ENCODE measurements at places on chromosomes 5 and 9.

GRCh38 chr9:78691542-78691941 lies 394.6 kb downstream of the PSAT1 start:
- DNase-seq, result no peak

DNA sequence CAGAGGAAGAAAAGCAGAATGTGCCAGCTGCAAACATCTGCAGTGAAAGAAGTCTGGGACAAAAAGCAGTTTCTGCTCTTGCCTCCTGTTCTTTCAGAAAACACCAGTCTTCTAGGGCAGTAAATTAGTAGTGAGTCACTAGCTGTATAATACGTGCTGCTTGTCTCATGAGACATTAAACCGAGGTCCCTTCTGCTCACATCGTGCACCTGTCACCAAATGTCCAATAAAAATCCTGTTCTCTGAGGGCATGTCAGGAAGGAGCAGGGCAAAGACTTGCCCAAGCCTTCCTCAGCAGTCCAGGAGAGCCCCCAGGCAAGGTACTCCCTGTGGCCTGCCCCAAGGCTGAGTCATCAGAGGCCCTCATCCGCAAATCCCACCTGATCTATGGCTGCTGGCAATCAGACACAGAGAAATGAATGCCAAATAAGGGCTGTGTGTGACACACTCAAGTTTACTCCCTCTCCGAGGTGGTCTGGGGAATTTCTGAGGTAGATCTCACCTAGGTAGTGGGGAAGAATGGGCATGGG lies 255.3 kb upstream of the SMARCA2 start:
- DNase-seq, result no peak

- DNase-seq, result no peak
Observed at GRCh38 chr5:110338341-110339083, 388.0 kb downstream of the TMEM232 start.

- no peak for DNase-seq
Observed at GRCh38 chr9:126126807-126127206, 199.8 kb upstream of the MVB12B start.

- DNase-seq, result no peak
Observed at GRCh38 chr9:15744196-15744595, 191.4 kb downstream of the CCDC171 start.

- DNase-seq, result no peak
Observed at GRCh38 chr9:106403081-106403480, 459.9 kb upstream of the ZNF462 start.

GRCh38 chr9:129866394-129867135 lies 31.3 kb downstream of the USP20 start:
- no peak for DNase-seq

DNA sequence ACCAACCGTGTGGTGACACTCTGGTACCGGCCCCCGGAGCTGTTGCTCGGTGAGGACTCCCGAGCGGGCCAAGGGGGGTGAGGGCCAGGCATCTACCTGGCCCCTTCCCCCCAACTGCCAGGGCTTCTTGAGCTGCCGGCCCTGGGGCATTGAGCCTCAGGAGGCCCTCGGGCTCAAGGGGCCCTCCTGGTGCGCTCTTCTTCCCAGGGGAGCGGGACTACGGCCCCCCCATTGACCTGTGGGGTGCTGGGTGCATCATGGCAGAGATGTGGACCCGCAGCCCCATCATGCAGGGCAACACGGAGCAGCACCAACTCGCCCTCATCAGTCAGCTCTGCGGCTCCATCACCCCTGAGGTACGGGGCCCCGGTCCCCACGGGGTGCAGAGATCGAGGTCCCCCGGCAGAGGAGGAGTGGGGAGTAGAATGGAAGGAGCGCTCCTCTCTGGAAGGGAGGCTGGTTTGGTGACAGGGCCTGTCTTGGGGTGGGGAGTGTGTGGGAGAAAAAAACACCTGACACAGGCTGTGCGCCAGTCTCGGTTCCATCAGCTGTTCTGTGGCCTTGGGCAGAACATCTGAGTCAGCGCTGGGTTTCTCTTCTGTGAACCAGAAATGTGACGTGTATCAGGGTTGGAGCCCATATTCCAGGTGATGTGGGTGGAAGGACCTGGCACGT lies 2.6 kb downstream of the CDK9 start:
- no peak for DNase-seq

DNA sequence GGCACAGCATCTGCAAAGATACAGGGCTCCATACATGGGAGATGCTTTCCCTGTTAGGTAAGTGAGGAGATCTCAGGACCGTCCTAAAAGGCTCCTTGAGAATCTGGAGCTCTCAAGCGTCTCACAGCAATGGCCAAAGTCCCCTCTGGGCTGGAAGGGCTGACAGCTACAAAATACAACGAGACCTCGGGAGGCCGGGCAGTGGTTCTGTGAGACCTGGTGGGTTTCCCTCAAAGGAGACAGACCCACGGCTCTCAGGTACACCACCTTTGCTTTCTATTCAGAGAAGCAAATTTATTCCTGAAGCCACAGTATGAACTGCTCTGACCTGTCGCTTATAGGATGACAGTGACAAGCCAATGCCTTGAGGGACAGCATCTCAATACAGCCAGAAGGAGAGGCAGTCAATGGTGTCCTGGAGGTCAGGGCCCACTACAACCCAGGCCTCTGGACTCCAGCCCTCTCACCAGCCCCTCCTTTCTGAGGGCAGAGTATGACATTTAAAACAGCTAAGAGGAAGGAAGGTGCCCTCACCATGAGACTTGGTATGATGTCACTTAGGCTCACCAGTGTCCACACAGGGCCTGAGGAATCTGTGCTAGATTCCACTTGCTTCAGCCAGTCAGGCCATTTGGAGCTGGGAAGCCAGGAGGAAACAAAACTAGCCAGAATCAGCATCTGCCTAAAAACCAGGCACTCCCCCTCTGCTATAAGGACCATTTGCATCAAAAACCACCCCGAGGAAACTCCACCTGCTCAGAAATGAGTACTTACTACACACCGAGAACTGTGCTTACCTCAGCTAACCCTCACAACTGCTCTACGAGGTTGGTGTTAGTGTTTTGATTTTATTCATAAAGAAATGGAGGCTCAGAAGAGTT lies 86.5 kb upstream of the FSTL4 start:
- DNase-seq, result no peak

DNA sequence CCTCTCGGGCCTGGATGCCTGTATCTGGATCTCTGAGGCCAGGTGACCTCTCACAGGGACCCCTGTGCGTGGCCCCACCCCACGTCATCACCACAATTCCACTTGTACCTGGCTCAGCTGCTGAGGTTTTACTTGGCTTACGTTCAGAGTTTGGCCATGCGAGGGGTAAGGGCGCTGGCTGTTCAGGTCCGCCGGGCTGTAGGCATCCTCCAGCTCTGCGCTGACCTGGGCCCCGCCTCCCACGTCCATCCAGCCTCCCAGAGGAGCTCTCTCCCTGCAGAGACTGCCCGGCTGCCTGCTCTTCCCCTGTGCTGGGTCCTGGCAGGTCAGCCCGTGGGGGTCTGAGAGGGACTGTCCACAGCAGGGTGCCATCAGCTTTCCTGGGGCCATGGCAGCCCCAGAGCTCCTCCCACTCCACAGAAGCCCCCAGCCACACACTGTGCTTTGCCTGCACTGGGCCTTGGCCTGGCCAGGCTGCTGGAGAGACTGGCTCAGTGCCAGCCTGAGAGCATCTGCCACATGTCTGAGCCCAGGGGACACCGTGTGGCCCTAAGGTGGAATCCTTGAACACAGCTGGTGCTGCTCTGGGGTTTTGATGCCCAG lies 43.6 kb downstream of the SLC6A3 start:
- no peak for DNase-seq

GRCh38 chr5:43839218-43839617 lies 236.2 kb downstream of the NNT start:
- DNase-seq, result no peak

- DNase-seq, result peak; percentile 49
Observed at GRCh38 chr9:124266826-124267201, 9.1 kb downstream of the NEK6 start.

GRCh38 chr5:125703616-125704015 lies 719.6 kb upstream of the GRAMD2B start:
- no peak for DNase-seq

- DNase-seq, result no peak
Observed at GRCh38 chr5:74433896-74434829, 206.4 kb downstream of the ENC1 start.

DNA sequence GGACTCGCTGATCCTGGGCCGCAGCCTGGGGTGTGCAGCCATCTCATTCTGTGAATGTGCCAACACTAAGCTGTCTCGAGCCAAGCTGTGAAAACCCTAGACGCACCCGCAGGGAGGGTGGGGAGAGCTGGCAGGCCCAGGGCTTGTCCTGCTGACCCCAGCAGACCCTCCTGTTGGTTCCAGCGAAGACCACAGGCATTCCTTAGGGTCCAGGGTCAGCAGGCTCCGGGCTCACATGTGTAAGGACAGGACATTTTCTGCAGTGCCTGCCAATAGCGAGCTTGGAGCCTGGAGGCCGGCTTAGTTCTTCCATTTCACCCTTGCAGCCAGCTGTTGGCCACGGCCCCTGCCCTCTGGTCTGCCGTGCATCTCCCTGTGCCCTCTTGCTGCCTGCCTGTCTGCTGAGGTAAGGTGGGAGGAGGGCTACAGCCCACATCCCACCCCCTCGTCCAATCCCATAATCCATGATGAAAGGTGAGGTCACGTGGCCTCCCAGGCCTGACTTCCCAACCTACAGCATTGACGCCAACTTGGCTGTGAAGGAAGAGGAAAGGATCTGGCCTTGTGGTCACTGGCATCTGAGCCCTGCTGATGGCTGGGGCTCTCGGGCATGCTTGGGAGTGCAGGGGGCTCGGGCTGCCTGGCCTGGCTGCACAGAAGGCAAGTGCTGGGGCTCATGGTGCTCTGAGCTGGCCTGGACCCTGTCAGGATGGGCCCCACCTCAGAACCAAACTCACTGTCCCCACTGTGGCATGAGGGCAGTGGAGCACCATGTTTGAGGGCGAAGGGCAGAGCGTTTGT lies 19.9 kb downstream of the PTGES2 start:
- no peak for DNase-seq

- no peak for DNase-seq
Observed at GRCh38 chr5:67986761-67987160, 228.8 kb upstream of the PIK3R1 start.

DNA sequence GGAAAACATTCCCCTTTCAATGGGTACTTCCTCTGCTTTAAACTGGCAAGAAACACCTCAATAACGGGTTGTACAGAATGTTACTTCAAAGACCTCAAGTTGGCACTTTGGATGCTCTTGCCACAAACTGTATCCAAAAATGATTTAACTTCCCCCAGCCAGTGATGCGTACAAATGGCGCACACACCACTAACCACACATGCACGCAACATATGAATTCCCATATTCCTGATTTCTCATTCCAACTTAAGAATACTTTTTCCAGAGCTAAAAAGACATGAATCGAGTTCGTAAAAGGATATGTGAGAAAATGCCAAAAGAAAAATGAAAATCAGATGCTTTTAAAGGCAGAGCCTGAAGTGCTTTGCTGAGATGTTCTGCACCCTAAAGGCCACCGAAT lies 388.0 kb upstream of the PIK3R1 start:
- DNase-seq, result no peak

DNA sequence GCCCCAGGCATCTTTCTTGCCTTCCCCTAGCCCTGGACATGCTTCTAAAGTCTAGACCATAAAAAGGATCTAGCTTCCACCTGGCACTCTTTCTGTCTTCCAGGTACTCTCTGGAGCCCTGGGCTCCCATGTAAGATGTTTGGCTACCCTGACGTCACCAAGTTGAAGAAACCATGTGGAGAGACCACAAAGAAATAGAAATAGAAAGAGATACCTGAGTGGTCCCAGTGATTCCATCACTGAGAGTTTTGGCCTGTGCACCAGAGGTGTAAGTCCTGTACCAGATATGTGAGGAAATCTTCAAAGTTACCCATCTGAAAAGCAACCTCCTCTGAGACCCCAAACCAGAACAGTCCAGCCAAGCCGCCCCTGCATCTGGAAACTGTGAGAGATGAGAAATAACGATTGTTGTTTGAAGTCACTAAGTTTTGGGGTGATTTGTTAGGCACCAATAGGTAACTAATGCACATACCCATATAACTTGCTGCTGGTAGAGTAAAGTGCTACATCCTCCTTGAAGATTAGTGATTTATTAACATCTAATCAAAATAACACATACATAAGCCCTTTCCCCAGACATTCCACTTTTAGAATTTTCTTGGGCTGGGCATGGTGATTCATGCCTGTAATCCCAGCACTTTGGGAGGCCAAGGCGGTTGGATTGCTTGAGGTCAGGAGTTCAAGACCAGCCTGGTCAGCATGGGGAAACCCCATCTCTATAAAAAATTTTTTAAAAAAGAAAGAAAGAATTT lies 85.7 kb upstream of the LHFPL2 start:
- DNase-seq, result no peak

DNA sequence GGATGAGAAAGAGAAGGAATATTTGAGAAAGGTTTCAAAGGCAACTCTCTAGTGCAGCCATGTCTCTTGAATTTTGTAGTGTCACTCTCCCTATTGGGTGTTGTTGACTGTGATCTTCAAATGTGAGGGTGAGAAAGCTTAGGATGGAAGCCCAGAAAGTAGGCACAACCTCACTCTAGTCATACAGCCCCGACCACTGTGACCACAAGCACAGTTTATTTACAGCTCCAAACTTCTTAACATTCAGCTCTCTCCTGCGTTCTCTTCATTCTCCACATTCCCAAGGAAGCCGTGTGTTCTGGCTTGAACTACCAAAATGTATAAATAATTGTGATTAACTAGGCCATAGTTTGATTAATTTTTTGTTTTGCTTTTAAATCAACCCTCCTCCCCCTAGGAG lies 542.9 kb downstream of the LRRC70 start:
- DNase-seq, result no peak

DNA sequence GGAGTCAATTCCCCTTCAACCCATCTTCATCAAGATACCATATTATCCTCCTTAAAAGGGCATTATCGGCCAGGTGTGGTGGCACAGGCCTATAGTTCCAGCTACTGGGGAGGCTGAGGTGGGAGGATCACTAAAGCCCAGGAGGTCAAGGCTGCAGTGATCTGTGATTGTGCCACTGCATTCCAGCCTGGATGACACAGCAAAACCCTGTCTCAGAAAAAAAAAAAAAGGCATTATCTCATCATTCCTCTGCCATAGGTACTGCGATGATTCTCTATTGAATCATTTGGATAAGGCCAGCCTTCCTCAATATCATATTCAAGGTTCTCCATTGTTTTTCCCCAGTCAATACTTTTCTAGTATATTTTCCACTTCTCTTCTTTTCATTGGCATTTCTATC lies 39.2 kb upstream of the RAB3C start:
- DNase-seq, result no peak

DNA sequence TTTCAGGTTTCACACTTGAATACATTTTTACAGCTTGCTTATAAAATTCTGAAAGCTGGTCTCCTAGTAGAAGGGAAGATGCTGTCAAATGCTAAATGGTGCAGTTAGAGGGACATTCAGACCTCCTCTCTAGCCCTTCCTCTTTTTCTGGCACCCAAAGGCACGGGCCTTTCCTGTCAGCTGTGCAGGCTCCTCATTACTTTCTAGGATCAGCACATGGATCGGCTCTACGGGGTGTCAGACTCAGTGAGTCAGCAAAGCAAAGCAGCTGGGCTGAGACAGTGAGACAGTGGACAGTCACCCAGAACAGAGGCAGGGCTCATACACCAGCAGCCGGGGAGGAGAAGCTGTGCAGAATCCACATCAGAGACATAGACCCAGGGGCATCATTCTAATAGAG lies 80.0 kb upstream of the TNC start:
- no peak for DNase-seq
